Type B pancreatic cell (in vitro differentiated cells): ENCODE measurements at places on chromosomes 7 and 10. TPM values are rescaled to one million over a fixed set of nuclear protein-coding genes. Genes with fewer than 3 reads are reported as not detected.

Gene ADCYAP1R1
- 0.24 and 2.8 TPM in 2 replicates for total RNA-seq

Gene MOGAT3
- 0.94 and 1.1 TPM in 2 replicates for total RNA-seq

Gene CNPY1
- not detected in 2 replicates for total RNA-seq

Gene BICC1
- 8.6 and 15.2 TPM in 2 replicates for total RNA-seq
